HCT116 (cell line): ENCODE measurements at places on chromosomes 2 and 18. TPM values are rescaled to one million over a fixed set of nuclear protein-coding genes. Genes with fewer than 3 reads are reported as not detected.

The SP5 gene
- 0.98 TPM for total RNA-seq

- no peak for DNase-seq
These were observed 130.7 kb upstream of the TPO start for GRCh38 chr2:1282552-1282951.

The CRYGC gene
- not detected for total RNA-seq

DNA sequence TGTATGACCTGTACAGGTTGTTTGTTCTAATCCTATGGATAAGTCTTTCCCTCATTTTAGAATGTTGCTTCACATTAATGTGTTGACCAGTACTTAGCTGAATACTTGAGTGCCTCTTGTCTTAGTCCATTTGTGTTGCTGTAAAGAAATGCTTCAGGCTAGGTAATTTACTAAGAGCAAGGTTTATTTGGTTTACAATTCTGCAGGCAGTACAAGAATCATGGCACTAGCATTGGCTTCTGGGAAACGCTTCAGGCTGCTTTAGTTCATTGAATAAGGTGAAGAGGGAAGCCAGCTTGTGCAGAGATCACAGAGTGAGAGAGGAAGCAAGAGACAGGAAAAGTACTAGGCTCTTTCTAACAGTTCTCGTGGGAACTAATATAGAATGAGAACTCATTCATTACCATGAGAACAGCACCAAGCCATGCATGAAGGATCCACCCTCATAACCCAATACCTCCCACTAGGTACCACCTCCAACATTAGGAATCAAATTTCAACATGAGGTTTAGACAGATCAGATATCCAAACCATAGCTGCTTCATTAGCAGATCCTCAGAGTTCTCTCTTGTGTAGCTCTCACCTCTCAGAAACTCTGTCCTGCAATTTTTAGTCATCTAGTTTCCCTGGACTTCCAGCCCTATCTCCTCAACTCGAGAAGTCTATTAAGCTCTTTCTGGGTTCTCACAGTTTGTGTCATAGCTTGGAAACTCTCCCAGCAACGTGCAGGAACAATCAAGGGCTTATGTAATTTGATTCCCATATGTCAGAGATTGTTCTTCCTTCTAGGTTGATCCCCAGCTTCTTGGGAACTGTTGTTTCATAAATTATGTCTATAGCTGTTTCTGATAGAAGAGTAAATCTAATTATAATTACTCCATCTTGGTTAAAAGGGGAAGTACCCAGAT lies 2082.3 kb upstream of the CELF4 start:
- peak; percentile 42 for DNase-seq

DNA sequence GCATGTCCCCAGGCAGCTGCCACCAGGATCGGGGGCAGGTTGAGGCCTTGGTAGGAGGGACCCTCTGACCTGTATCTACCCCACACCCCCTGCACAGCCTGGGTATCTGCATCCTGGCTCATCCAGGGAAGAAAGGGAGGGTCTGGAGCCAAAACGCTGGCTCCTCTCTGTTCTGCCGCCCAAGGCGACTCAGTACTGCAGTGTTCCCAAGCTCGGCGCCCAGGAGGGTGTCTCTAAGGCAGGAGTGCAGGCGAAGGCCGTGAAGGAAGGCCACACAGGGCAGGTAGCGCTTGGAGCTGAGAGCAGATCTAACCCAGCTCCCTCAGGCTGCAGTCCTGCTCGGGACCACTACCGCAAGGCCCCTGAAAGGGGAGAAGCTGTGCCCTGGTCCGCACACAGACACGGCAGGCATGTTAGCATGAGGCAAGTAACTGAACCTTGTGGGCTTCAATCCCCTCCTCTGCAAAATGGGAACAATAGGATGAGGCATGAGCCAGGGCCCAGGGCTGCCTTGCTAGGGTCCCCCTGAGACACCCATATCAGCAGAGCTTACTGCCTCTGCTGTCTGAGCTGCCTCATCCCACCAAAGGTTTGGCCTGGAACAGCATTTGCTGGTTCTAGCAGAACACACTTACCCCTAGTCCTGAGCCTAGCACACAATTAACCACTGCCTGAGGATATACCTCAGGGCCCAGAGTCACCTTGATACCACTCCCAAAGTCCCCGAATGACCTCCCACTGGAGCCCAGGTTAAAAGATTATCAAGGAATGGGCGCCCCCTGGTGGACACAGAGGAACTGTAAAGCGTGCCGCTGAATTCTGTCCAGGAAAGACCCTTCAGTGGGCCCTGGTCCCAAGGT lies 6.5 kb downstream of the PTMA start:
- DNase-seq = peak; percentile 38

The OSR1 gene
- 2.6 TPM for total RNA-seq

DNA sequence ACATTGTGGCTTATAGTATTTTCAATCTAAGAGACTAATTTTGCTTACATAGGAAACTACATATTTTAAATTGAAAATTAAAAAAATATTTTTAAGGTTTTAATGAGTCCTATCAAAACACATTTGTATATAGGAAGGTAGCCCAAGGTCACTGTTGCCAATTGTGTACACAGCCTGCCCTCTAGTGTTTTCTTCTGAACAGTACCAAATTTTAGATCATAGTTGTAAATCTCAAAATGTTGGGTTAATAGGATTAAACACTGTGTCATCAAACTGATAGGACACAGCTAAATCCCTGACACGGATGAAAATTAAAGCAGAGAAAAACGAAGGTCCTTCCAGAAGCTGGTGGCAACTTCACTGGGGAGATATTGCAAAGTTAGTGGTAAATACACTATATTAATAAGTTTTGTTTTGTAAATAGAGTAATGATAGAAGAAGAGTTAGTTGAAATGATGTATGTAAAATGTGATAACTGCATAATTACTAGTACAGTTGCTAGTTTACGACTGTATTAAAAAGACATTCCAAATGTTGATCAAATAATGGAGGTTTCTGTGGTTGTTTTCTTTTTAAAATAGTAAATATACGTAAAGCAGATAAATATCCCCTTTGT lies 19.7 kb downstream of the CLUL1 start:
- peak; percentile 35 for DNase-seq

GRCh38 chr2:46748121-46748520 lies 167.5 kb downstream of the MCFD2 start:
- DNase-seq = no peak

DNA sequence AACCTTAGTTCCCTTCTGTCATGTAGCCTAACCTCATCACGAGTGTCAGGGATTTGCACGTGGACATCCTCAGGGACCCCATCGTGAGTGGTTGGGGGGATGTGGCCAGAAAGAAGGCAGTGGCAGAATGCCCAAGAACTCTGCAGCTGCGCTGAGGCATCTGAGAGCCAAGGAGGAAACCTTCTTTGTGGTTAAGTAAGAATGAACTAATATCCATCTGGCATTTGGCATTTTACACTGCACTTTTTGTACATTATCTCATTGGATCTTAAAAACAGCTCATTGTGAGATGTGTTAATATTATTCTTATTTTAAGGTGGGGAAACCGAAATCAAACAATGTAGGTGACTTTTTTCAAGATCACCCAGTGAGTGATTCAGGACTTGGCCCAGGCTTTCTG lies 32.6 kb upstream of the APCDD1 start:
- no peak for DNase-seq

The MARS2 gene
- total RNA-seq = 14.4 TPM

DNA sequence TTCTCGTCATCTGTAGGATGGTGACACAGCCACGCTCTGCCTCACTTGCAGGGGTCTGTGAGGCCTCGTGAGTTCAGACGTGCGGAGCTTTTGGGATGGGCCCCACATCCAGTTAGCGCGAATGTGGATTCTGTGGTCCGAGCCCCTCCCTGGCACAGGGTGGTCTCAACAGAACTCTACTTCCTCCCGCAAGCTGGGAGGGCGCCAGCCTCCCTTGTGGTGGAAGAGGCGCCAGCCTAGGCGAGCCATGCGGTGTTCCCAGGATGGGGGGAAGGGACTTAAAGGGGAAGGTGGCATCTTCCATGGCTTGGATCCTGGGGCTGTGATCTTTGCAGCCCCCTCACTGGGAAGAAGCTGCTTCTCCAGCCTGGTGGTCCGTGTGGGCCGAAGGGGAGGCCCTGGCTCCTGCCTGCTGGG lies 1.4 kb downstream of the SNORC start:
- DNase-seq = no peak

DNA sequence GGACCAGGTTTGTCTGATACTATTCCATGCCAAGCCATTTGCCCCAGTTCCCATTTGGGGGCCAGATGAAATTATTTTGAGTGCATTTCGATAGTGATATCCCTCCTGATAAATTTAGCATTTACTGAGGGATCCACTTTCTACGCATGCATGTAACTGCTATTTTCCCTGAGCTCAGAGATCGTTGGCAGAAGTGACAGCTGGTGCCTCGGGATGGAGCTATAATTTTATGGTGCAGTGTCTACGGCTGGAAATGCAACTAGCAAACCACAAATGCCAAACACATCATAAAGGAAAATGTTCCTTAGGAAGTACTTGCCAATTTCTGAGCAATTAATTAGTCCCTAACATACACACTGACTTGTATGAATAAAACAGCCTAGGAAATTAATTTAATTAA lies 254.8 kb downstream of the SLC8A1 start:
- no peak for DNase-seq

DNA sequence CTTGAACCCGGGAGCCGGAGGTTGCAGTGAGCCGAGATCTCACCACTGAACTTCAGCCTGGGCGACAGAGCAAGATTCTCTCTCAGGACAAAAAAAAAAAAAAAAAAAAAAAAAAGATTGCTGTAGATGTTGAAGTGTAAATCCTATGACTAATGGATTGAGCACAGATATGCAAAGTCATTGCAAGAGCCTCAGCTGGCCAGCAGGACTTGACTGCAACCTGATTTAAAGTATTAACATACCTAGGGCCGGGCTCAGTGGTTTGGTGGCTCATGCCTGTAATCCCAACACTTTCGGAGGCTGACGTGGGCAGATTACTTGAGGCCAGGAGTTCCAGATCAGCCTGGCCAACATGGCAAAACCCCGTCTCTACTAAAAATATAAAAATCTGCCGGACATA lies 103.4 kb upstream of the MSH2 start:
- DNase-seq = no peak

The CWC22 gene
- 24.7 TPM for total RNA-seq
